ENCODE measurements at places on chromosomes 11 and 22.

DNA sequence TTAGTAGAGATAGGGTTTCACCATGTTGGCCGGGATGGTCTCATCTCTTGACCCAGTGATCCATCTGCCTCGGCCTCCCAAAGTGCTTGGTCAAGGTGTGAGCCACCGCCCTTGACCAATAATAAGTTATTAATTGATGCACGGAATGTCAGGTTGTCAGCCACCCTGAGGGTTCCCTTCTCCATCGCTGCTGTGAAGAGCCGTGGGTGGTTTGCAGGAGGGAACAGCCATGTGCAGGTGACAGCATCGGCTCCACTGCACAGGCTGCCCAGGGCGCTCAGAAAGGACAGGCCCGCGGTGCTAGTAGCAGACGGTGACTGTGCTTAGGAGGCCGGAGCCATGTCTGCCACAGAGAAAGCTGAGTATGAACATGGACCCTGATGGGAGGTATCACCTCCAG lies 814.0 kb downstream of the BRD1 start:
- no peak for DNase-seq

DNA sequence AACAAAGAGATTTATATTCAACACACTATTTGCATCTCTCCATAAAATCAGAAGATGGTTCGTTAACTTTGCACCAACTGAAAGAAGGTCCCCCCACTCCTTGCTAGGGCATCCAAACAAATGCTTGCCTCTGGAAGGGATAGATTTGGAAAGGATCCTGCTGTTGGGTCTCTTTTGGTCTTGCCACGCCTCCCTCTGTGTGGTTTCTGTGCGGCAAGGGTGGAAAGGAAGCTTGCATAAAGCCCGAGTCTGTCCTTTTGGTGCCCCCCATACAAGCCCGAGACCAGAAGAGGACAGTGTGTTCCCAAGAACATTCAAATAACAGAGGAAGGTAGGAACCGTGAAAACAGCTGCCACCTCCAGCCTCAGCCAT lies 15.1 kb downstream of the SCGB1A1 start:
- DNase-seq = no peak

DNA sequence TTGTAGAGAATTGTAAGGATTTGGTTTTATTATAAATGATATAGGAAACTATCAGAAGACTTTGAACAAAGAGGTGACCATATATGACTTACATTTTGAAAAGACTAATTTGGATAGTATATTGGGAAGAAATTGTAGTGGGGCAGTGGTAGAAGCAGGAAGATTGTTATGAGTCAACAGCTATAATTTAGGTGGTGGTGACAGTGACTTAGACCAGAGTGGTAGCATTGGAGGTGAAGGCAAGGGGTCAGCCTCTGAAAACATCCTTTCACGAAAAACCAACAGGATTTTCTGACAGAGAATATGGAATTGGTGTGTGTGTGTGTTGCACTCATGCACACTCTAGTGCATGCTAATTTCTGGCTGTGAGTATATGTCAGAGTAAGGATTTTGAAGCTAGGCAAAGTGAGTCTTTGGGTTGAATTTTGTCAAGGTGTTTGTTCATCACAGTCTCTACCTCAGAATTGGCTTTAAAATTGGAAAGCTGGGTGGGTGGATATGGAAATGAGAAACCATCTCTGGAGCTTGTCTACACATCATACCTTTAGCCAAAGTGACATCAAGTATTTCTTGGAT lies 8.2 kb upstream of the HBE1 start:
- no peak for DNase-seq

- no peak for DNase-seq
Measured at GRCh38 chr11:77525455-77526091, 51.7 kb upstream of the PAK1 start.

DNA sequence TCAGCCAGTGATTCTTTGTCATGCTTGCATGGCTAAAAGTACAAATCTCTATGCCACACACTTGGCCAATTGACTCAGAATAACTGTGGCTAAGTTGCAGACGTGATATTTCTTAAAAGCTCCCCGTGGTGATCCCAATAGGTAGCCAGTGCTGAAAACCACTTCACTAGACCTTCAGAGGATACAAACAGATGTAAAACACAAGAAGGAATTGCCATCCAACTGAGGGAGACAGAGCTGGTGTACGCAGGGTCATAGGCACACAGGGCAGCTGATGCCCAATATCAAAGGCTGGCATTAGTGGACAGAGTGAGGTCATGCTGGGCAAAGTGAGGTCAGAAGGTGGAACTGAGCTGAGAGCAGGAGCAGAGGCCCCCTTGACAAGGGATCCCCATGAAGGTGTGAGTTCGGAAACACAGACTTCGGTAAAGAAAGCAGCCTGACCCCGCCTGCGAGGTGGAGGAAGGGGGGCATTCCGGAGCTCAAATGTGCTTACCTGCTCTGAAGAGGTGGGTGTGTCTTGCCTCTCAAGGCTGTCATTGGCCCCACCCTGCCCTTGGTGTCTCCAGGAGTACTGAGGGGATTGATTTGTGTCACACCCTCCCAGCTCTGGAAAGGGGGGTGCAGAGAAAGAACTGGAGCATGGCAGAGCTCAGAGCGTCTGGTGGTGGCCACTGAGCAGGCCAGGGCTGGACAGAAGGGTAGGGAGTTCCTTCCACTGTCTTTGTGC lies 344.9 kb upstream of the B3GAT1 start:
- DNase-seq = no peak

GRCh38 chr11:68983801-68984200 lies 3.0 kb upstream of the MRGPRD start:
- no peak for DNase-seq

GRCh38 chr22:28910569-28911303 lies 27.4 kb downstream of the ZNRF3 start:
- no peak for DNase-seq
